ENCODE measurements at places on chromosomes 11 and 22. TPM values are rescaled to one million over a fixed set of nuclear protein-coding genes. Genes with fewer than 3 reads are reported as not detected.

DNA sequence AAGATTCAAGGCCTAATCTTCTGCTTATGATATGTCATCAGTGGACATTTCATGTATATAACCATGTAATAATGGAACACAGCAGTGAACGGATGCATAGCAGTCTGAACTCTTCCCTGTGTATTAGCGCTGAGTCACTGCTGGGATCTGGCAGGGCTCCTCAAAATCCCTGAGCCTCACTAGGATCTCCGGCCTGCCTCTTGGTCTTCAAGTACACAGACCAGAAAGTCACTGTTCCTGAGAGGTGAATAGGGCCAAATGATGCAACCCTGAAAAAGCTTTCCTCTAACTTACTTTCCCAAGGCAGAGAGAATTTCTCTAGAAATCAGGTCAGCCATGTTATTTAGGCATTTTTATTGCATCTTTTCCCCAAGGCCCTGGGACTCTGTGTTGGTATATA, 35.0 kb downstream of the POU2AF1 start:
- DNase-seq: no peak

GRCh38 chr11:36817336-36817965, 219.4 kb upstream of the RAG2 start:
- DNase-seq: no peak

The SLC22A12 gene
- not detected for total RNA-seq

DNA sequence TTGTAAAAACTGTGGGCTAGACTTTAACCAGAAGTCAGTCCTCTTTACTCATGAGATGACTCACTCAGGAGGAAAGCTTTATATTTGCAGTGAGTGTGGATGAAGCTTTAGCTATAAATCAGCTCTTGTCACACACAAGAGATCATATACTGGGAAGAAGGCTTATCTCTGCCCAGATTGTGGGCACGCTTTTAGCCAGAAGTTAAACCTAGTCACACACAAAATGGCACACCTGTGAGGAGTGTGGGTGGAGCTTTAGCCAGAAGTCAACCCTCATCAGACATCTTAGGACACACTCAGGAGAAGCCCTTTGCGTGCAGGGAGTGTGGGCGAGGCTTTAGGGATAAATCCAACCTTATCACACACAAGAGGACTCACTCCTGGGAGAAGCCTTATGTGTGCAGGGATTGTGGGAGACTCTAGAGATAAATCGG, 706.9 kb upstream of the LUZP2 start:
- DNase-seq: no peak

DNA sequence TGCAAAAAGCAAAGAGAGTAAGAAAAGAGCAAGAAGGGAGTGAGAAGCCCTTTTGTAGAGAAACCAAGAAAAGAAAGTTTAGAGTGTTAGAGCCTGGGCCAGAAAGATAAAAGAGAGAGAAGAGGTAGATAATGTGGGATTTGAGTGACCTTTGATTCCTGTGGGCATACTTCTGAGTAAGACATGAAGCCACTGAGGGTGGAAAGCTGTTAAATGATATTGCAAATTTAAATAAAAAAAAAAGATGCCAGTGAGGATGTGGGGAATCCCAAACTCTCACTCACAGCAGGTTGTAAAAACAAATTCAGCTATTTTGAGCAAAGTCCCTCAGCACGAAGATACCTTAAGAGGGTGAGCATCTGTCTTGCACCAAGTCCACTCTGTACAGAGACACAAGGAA, 59.4 kb upstream of the TOP3B start:
- no peak for DNase-seq

- no peak for DNase-seq
Measured at GRCh38 chr11:35662061-35662648, 420 bp upstream of the TRIM44 start.

The HTR3B gene
- total RNA-seq: not detected

The OR5B21 gene
- not detected for total RNA-seq

The HOATZ gene
- total RNA-seq: not detected

The SYTL2 gene
- total RNA-seq: 4.0 TPM

DNA sequence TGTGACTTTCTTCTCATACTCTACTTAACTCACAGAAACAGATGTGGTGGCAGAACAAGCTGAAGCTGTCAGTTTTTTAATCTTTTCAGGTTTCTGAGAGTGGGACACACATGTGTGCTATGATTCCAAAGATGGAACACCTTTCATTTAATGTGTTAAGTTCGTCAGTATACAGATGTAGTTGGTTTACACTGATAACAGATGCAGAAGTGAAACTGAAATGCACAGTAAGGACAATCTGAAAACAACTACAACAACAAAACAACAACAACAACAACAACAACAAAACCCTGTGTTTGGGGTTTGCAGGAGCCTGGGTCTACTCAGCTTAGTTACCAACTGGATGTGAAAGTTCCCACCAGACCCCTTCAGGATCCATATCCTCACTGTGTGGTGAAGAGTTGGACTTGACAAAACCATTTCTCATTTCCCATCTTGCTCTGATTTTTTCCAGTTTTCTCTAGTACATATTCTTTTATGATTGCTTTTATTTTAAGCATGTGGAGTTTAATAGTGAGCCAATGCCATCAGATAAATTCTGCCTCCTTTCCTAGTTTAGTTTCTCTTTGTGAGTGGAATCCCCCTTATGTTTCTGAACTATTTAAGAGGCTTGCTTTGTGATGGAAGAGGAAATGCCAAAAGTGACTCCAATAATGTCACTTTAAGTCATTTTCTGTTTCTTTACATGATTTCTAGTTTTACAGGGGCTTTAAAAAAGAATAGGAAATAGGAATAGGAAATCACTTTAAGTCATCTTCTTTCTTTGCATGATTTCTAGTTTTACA, 47.8 kb downstream of the ARHGAP42 start:
- DNase-seq: no peak

DNA sequence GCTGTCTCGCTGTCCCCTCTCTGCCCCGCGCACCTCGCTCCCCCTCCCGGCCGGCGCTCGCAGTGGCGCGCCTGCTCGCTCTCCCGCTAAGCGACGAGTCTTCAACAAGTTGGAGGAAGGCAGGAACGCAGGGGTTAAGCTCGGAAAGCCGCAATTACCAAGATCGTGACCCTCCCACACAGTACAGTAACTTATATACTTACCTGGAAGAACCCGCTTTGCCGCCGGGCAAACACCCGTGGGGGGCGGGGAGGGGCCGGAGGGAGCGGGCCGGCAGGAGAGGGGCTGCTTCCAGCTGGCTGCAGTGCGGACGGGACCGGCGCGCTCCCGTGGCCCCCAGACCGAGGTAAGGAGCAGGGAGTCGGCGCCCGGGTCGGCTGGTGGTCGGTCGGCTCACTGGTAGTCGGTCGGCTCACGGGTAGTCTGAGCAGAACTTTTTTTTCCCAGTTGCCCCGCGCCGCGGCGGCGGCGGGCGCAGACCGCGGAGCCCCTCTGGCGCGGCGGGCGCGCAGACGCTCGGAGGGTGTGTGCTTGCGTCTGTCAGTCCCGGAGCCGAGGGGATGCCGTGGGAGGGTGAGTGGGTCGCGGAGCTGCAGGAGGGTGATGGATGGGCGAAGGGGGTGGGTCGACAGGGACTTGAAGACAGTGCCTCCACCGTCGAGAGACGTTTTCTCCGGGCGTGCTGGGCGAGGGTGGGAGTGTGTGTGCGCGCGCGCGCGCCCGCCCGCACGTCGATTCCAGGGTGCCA, 101.2 kb upstream of the HSD17B12 start:
- DNase-seq: peak; percentile 84

GRCh38 chr22:31333641-31334040, 12.5 kb downstream of the PATZ1 start:
- no peak for DNase-seq

- DNase-seq: no peak
Measured at GRCh38 chr11:134452026-134452837, 40.2 kb upstream of the B3GAT1 start.

- DNase-seq: no peak
Measured at GRCh38 chr11:10192036-10192435, 102.0 kb downstream of the SBF2 start.

GRCh38 chr11:34525098-34525497, 11.5 kb upstream of the ELF5 start:
- no peak for DNase-seq

The NLRP10 gene
- total RNA-seq: 0.38 TPM

GRCh38 chr11:130101661-130102060, 32.0 kb downstream of the APLP2 start:
- no peak for DNase-seq

The C11orf87 gene
- 9.0 TPM for total RNA-seq

The RFPL1 gene
- not detected for total RNA-seq

GRCh38 chr11:12148882-12149281, 38.5 kb downstream of the MICAL2 start:
- DNase-seq: no peak

DNA sequence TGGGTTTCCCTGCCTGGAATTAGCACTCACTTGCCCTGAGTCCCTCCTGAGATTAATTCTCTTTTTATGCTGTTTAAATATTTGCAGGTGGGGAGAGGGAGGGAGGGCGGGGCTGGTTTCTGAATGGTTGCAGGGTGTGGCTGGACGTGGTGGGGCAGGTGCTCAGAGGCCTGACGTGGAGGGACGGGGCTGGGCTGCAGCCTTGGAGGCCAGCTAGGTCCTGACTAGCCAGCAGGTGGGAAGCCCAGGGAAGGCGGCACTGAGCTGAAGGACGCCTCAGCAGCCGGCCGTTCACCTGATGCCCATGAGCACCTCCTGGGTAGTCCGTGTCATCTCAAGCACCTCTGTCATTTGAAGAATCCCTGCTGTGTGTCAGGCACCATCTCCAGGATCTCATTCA, 21.3 kb downstream of the SGSM1 start:
- DNase-seq: no peak

DNA sequence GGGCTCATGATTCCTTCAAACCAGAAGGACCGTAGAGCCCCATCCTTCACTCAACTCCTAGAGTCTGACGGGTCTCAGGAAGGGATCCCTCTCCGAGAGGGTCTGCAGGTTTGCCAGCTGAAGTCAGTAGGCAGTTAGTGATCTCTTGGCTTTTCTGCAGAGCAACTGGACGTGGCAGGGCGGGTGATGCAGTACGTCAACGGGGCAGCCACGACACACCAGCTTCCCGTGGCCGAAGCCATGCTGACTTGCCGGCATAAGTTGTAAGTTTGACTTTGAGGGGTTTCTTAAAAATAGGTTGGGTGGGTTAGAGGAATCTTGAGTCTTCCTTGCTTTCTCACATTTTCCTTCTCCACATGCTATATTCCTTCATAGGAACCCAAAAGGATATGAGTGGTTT, 33.3 kb upstream of the RAB1B start:
- no peak for DNase-seq

- no peak for DNase-seq
Measured at GRCh38 chr22:27801616-27802345, at the start of gene MN1. TSS of gene MN1 (minus strand) at chr22:27801756. CDS start at chr22:27800543, 1,213 bp downstream.

GRCh38 chr11:134150195-134150903, 73.4 kb downstream of the NCAPD3 start:
- peak; percentile 60 for DNase-seq

The MMP11 gene
- total RNA-seq: 76.5 TPM

- DNase-seq: no peak
Measured at GRCh38 chr22:17964643-17965042, 59.7 kb downstream of the MICAL3 start.

Measured in osteocyte (in vitro differentiated cells).